ENCODE measurements at places on chromosomes 5 and 9.

GRCh38 chr5:29252390-29252789 lies 1941.1 kb upstream of the CDH6 start:
- no peak for DNase-seq

DNA sequence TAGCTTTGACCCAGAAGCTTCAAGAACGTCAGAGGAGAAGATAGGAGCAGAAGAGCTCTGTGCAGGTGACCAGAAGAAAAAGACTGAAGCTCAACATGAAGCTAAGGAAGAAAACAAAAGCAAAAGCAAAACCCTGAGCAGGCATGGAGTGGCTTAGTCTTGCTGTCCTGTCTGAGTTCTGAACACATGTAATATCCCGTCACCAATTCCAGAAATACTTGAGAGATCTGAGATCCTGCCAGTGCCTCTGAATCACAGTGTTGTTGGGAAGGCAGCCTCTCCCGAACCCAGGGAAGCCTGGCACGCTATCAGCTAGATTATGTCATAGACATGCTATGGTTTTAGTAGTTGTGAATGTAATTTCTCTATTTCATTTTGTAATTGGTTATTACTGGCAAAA lies 235.7 kb downstream of the ICE1 start:
- no peak for DNase-seq

DNA sequence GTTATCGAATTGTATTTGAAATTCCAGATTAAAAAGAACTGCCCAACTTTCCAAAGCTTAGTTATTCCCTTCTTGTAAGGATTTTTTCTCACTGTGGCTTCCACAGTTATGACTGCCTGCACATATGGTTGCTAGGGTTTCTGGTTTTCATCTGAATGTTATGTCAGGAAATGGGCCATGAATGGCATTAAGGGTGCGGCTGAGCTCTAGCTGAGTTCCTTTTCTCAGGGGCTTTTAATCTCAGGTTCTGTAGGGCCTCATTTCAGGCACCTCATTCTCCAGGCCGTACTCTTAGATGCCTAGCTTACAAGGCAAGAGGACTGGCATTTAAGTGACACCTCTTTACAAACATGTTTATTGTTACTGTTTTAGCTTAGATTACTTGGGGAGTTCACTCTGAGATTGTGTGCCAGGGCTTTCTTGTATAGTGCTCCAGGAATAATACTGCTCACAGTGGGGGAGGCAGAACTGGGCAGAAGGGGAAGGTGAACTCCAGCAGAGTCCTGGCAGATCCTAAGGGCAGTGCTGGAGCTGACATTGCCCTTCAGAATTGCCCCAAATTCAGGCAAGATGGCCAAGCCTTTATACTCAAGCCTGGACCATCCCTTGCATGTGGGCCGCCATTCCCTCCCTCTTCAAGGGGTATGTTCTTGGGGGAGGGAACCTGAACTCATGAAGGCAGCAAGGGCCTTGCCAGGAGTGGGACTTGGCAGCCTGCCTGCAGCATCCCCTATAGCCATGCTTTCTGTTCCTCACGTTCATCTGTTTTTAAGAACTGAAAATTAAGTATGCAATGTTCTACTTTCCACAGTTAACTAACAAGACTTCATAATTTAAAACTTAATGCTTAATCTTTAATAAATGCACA lies 111.5 kb downstream of the KDM4C start:
- no peak for DNase-seq

DNA sequence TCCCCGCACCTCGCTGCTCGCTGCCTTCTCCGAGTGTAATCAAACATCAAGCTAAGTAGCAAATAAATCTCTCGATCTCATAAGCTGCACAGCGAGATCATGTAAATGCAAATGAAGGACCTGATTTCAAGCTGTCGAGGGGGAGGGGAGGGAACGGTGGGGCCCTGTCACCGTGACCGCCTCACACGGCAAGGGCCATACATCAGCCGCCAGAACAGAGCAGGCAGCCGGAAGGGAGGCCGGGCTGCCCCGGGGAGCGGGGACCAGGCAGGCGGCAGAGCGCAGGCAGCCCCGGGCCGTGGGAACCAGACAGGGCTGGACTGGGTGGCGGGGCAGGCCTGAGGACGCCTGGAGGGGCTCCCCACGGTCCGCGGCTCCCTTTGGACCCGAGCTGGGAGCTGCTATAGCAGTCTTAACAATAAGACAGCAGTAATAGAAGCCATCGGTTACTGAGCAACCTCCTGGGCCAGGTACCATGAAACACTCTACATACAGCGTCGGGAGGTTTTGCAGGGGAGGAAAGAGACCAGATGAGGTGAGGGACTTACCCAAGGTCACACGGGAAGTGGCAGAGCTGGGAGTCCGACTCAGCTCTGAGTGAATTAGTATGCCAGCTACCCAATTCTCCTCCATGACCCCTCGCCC lies 76.8 kb downstream of the CFAP77 start:
- DNase-seq, result peak; percentile 10

DNA sequence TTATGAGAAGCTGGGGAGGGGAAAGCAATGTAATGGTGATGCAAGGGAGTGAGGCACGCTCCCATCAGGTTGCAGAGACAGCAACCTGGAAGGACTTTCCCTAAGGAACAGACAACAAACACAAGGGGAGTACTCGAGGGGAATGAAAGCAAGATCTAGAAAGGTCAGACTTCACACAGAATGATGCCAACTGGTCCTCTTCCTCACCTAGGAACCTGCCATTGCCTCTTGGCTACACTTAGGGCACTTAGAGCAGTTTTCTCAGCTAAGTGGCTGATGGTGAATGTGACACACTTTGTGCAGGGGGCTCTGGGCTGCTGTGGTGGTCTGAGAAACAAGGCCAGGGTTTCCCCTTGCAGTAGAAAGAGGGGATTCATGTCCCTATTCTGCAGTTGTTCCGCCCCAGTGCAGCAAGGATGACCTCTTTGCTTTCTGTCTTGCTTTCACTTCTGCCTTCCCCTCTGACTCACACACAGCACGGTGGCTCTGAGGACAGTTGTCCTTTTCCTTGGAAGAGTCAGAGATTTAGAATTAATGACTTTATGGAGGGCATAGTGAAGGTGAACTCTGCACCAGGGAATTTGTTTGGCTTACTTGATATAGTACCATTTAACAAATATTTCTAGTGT lies 394.0 kb upstream of the KLF4 start:
- no peak for DNase-seq

DNA sequence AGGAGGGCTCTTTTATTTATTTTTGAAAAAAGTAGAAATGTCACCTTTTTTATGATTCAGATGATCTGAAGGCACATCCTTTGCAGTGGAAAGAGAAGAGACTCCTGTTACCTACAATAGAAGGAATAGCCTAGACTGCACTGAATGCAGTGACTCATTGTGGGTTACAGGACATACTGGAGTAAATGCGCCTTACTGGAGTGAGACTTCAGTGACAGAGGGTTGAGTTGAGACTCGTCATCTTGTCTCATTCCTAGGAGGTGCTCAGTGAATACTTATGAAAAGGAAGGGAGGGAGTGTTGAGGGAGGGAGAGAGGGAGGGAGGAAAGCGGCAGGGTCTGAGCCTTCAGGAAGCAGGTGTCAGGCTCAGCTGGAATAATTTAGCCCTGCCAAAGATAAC lies 25.2 kb downstream of the ANKRA2 start:
- no peak for DNase-seq

GRCh38 chr5:149913436-149914419 lies 30.9 kb downstream of the PDE6A start:
- DNase-seq, result no peak

DNA sequence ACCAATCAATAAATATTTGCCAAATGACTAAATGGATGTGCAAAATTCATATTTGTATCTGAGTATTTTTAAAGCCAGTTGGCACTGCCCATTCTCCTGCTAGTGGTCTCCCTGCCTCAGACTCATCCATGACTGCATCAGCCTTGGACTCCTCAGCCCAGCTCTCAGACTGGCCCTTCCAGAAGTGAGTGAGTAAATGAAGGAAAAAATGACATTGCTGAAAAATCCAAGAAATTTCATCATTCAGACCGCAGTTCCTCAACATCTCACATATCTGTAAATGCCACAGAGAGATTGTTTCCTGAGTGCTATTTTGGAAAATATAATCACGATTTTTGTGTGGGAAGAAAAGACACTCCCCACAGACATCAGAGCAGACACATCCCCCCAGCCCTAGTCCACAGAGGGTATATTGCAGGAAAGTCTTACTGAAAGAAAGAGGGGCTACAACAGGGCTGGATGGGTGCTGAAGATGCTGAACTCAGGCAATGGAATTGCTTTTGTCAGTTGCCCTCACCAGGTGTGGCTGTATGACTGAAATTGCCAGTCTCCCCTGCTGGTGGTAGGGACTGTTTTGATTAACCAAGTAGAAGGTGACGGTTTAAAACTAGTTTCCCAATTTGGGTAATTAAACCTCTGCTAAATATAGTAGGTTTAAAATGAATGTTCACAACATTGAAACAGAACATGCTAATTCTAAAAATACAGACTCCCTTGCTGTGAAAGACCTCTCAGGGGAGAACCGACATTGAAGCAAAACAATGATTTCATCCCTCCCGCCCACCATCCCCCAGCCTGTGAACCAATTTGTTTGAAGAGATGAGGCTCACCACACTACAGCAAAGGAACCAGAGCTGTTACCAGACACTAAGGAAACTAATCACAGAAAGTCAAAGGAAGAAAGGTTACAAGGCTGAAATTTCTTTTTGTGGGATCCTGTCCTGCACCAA lies 158.8 kb downstream of the DEPDC1B start:
- DNase-seq, result no peak

DNA sequence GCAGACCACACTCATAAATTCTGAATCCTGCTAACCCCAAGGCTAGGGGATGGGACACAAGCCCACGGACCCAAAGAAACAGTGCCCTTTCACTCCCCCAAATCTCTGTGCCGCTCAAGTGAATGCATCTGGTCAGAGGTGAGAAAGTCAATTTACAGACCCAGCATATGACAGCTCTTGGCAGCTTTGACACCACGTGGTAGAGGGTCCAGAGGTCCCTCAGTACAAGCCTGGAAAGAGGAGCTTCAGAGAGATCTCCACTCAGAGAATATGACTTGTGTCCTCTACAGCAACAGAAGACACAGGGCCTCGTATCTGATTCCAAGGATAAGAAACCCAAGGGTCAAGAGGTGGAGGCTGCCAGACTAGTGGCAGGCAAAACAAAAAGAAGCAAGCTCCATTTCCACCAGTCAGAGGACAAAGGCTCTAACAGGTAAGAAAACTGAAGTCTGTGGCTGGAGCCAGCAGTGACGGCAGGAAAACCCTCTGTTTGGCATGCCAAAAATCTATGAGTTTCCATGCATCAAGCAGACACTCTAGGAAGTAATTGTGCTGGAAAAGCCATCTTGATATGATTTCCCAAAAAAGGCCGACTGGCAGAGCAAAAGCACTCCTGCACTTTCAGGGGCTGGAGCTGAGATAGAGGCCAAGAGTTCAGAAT lies 138.7 kb downstream of the UGCG start:
- no peak for DNase-seq

DNA sequence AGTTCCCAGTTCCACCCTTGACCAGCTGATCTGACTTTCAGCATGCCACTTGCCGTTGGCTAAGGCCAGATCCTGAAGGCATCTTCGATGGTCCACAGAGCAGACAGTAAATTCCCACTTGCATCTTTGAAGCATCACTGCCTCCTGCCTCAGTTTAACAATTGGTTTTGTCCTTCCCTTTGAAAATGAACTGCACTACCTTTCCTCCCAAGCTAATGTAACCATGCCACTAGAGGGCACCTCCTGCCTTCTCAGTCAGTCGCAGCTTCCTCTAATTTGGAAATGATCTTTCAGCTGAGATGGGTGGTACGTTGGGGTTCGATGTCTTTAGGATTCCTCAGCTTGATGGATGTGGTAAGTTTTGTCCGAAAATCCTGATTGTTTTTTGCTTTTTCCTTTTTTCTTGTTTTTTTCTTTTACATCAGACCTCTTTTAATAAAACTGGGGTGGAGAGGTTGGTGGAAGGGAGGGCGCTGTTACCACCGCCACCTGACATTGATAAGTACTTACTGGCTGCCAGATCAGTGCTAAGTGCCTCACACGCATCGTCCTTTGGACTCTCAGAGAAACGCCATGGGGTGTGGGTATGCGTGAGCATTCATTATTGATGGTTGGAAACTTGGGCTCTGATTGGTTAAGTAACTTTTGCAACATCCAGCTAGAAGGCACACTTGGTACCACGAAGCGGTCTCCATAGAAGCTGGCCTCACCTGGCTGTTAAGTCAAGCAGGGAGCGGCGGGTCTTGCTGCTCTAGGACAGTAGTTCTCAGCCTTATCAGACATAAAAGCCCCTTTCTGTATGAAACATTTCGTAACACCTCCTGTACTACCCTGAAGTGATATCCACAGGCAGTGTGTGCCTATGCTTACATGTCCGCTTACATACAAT lies 16.9 kb downstream of the PTTG1 start:
- peak; percentile 13 for DNase-seq

GRCh38 chr5:71011194-71011792 lies 13.8 kb downstream of the NAIP start:
- no peak for DNase-seq

- no peak for DNase-seq
These were observed 22.0 kb upstream of the GTF3C5 start for GRCh38 chr9:133008824-133009223.

DNA sequence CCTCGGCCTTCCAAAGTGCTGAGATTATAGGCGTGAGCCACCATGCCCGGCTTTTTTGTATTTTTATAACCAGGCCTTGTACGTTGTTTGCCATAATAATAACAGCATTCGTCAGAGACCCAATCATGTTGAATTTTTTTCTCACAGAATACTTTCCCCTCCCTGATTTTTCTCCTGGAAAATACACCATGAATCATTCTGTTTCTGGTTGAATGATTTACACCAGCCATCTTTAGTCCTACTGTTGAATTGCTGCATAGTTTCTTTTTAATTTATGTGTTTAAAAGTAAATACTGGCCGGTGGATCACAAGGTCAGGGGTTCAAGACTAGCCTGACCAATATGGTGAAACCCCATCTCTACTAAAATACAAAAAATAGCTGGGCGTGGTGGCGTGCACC lies 3.5 kb downstream of the CNOT8 start:
- no peak for DNase-seq

- DNase-seq, result no peak
These were observed 178.1 kb upstream of the CDH9 start for GRCh38 chr5:27216367-27216950.

DNA sequence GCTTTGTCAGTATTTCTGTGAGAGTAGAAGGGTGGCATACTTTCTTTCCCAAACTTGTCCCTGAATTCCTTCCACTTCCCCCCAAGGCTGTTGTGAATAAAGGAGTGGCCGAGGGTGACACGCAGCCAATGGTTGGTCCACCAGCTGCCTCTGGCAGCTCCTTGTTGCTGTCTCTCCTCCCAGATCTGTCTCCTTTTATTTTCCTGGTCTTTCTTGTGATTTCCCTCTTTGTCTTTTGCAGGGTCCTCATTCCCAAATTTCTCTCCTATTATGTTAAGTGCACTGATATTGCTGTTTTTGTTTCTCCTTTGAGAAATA lies 137.5 kb upstream of the HMHB1 start:
- no peak for DNase-seq

- no peak for DNase-seq
These were observed 176.7 kb upstream of the ZNF608 start for GRCh38 chr5:124923131-124923530.

- DNase-seq, result no peak
These were observed 10.4 kb upstream of the SSBP2 start for GRCh38 chr5:81761270-81761669.

GRCh38 chr9:114369216-114370130 lies 18.3 kb downstream of the AKNA start:
- DNase-seq, result no peak

Measured in activated CD8-positive, alpha-beta memory T cell treated with anti-CD3 and anti-CD28 coated beads for 4 hours (primary cell).